ENCODE measurements at places on chromosomes 4 and X.

DNA sequence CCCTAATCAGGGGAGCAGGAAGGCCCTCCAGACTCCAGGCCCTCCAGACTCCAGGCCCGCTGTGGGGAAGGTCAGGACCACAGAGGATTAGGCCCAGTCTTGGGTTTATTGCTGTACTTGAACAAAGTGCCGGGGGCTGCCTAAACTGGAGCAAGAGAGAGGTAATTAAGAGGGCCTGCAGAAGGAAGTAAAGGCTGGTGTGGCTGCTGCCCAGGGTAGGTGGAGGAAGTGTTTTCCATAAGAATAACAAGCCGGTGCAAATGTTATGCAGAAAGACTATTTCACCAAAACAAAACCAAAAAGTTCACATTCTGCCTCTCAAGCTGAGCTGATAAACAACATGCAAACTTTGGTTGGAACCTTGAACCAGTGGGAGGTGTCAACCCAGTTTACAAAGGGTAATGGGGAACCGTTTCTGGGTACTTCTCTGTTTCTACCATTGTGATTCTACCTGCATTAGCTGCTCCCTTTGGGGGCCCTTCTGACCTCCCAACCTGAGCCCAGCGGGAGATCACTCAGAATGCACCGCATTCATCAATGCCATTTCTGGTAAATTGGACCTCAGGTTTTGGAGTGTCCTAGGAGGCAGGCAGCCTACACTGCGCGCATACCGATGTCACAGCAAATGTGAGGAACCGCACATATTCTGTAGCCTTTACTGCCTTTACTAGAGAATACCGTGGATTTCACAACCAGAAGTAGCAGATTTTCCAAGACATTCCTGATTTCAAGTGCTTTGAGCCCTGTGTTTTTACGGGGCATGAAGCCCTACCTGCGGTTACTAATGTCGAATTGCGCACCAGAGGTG is 59.7 kb upstream of the BCOR start:
- DNase-seq = no peak

DNA sequence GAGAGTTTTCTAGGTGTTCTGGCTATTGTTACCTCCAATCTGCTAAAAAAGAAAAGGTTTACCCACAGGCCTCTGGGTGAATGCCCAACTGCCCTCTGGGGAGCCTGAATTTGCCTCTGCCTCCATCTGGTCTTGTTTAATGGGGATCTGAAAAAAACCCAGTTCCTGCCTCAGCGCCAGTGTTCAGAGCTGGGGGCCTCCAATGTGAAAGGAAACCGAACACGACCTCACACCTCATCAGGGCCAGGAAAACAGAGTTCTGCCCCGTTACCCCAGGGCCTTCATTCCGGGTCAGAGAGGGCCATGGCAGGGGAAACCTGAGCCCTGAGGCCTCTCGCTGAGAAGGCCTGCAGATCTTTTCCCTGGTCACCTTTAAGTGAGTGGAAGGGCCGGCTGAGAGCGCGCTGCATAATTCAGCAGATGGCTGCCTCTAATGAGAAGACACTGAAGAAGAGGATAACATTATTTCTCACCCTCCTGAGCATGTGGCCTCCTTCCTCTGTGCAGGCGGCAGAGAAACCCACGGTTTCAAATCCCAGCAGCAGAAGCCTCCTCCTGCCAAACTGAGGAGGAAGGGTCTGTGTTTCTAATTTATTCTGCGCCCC is 6.8 kb downstream of the SEPTIN6 start:
- DNase-seq = no peak

- DNase-seq = no peak
Observed at GRCh38 chr4:1775731-1776500, 17.2 kb upstream of the FGFR3 start.

GRCh38 chr4:110085131-110085530 is 113.3 kb downstream of the ELOVL6 start:
- DNase-seq = no peak
